Femur (tissue), 1 donor: ENCODE measurements at places on chromosomes 16 and 17.

- DNase-seq, result no peak
These were observed 12.8 kb upstream of the PRR14 start for GRCh38 chr16:30637944-30638343.

DNA sequence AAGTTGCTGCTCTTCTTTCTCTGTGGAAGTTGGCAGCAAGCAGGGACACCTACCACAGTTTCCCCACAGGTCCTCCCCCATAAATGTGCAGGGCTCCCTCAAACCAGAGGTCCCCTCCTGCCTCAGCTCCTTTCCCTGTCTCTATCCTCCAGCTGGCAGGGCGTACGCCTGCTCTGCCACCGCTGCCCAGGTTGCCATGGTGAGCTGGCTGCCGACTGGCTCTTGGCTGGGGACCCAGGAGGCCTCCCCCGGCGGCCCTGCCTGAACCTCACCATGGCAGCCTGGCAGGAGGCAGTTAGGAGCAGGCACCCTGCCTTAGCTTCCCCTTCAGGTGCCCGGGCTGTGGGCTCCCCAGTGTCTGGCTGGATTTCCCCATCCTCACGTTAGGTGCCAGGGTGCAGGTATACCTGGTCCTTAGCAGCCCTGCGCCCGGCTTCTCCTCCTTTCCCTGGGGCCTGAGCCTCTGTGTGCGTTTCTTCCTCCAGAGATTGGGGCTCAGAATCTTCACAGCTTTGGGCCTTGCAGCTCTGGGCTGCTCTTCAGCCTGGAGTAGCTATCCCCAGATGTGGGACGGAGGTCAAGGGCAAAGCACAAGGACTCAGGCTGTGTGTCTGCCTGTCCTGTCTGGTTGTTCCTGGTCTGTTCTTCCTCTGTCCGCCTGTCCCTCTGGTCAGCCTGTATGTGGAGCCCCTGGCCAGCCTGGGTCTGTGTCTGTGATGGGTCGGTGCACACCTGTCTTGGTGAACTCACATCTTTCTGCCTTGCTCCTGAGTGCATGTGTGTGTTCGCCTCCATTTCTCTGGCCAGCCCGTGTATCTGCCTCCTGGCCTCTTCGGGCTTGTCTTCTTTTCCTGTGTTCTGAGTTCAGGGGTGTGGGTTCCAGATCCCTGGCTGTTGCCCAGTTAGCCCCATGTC, 15.7 kb downstream of the GJD3 start:
- DNase-seq, result peak; percentile 81

GRCh38 chr16:1972490-1972877, 631 bp downstream of the TBL3 start:
- no peak for DNase-seq

GRCh38 chr16:16021988-16022682, 72.7 kb downstream of the ABCC1 start:
- DNase-seq, result peak; percentile 94

- DNase-seq, result peak; percentile 81
These were observed 46.6 kb upstream of the NUDT7 start for GRCh38 chr16:77675464-77676324.

- peak; percentile 83 for DNase-seq
These were observed 24.3 kb upstream of the KRT20 start for GRCh38 chr17:40909351-40909750.

DNA sequence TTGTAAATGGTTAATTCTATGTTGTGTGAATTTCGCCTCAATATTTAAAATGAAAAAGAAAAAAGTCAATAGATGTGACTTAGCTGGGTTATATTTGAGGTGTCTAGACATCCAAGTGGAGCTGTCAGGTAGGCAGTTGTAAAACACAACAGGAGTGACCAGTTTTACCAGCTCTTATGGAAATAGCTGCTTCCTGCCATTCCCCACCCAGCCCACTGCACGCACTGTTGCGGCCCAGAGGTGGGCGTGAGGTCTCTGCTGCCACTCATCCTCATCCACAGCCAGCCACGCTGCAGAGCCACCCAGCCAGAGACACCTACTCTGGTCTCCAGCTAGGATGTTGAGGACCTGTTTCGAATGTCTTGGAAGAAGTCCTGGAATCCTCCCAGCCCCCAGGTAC, 3.4 kb upstream of the CARD14 start:
- DNase-seq, result no peak

- DNase-seq, result no peak
These were observed 16.7 kb downstream of the C16orf54 start for GRCh38 chr16:29729116-29729521.

DNA sequence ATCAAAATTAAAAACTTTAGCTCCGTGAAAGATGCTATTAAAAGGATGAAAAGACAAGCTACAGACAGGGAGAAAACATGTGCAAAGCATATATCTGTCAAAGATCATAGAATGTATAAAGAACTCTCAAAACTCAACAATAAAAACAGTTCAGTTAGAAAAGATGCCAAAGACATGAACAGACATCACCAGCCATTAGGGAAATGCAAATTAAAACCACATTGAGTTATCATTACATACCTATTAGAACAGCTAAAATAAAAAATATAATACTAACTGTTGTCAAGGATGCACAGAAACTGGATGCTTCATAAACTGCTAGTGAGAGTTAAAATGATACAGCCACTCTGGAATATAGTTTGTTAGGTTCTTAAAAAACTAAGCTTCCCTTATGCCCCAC, 58.8 kb downstream of the NFATC3 start:
- DNase-seq, result no peak

DNA sequence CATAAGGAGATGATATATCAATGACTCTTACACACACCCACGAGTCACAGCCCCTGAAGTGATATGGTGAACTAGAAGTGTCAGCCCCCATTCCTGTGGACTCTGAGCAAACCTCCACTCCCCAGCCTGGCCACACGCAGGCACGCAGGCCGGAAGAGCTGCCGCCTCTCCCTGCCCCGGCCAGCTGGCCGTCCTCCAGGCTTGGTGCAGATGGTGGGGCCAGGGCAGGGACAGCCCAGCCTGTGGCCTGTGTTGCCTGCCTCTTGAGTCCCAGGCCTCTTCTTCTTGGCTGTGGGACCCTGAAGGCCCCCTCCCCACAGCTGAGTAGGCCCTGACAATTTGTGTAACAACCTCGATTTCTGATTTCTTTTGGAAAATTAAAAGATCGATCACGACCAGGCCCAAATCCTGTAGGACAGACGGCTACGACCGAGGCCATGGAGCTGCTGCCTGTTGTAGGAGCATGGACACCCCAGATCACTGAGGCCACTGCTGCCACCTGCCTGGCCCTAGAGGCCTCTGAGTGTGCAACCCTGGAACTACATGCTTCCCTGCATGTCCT, 10.0 kb upstream of the MPRIP start:
- peak; percentile 83 for DNase-seq
